Stimulated activated CD8-positive, alpha-beta memory T cell treated with anti-CD3 and anti-CD28 coated beads, Interleukin-15, amount 100 ng/mL, for 4 hours (primary cell): ENCODE measurements at places on chromosomes 13 and 19.

DNA sequence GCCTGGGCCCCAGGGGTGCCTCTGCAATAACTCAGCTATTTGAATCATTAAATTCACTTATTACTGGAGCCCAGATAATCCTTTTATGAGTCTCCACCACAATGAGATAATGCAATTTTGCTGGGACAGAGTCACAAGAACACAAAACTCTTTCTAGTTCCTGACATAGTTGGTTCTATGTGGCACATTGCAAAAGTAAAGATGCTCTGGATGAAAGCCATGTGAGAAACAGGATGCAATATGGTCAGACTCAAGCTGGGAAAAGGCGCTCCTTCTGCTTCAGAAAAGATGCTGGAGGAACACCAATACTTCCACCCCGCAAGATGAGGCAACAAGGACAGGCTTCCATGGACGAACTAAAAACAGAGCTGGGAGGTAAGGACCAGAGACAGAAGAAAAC, 5.7 kb downstream of the ANKRD27 start:
- DNase-seq, result no peak

DNA sequence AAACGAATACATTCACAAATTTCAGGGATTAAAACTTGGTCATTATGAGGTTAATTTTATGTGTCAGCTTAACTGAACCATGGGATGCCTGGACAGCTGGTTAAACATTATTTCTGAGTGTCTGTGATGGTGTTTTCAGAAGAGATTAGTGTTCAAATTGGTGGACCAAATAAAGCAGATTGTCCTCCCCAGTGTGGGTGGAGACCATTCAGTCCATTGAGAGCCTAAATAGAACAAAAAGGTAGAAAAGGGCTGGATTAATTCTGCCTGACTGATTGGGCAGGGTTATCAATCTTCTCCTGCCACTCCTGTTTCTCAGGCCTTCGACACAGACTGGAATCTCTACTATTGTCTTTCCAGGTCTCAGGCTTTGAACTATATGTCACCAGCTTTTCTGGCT, 203.8 kb upstream of the SLITRK6 start:
- DNase-seq, result no peak

DNA sequence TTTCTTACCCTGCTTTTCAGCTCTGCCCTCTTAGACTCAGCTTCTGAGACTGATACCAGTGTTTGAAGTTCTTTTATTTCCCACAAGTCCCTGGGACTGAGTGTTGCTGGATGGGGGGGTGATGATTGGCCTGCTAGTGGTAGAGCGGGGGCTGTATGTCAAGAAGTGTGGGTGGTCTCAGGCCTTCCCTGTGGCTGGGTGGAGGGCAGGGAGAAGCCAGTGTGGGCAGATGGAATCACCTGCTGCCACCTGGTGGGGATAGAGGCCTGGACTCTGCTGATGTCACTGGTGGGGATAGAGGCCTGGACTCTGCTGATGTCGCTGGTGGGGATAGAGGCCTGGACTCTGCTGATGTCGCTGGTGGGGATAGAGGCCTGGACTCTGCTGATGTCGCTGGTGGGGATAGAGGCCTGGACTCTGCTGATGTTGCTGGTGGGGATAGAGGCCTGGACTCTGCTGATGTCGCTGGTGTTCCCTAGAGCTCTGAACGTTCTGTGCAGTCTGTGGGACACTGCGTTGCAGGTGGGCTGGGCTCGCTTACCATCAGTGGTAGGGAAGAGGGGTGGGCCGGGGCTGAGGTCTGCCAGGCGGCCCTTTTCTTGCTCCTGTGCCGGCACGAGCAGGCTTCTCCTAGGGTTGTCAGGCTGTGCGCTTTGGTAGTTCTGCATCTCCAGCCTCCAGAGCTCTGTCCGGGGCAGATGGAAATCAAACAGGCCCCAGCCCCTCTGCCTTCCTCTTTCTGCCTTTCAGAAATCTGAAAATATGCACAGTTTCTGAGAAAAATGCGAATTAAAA, 101.3 kb downstream of the ARHGEF7 start:
- no peak for DNase-seq

- no peak for DNase-seq
These were observed 246.6 kb upstream of the IRS2 start for GRCh38 chr13:110032969-110033368.

DNA sequence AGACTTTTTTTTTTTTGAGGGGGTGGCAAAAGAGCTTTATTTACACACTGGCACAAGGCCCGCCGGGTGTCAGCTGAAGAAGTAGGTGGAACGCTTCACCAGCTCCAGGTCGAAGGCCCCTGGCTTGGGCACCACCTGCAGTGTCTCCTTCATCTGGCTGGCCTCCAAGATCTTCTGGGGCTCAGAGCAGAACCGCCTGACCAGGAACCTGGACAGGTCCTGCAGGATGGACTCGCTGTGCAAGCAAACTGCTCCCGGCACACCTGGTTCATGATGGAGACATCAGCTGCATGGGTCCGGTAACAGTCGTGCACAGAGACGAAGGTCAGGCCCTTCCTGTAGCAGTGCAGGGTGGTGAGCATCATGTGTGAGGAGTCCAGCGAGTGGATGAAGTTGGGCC, 4.4 kb upstream of the CYP4F2 start:
- DNase-seq, result no peak

- DNase-seq, result no peak
These were observed 27.1 kb upstream of the CCNA1 start for GRCh38 chr13:36405151-36405550.

GRCh38 chr13:40146611-40147117, 491.2 kb downstream of the COG6 start:
- no peak for DNase-seq

DNA sequence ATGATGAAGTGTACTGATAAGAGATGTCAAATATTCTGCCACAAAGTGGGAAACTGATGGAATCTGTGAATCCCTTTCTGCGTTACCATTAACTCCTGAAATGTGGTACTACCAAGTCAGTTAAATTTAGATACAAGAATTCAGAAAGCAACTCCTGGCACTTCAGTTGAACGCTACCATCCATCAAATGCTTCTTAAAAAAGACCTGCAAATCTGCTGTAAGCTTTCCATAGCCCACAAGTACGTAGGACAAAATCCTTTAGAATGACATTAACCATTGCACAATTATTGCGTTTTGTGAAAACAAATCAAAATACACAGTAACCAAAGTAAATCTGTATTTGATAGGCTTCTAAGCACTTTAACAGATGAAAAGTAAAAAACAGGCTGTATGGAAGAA, 5.4 kb downstream of the SMAD9 start:
- DNase-seq, result no peak

DNA sequence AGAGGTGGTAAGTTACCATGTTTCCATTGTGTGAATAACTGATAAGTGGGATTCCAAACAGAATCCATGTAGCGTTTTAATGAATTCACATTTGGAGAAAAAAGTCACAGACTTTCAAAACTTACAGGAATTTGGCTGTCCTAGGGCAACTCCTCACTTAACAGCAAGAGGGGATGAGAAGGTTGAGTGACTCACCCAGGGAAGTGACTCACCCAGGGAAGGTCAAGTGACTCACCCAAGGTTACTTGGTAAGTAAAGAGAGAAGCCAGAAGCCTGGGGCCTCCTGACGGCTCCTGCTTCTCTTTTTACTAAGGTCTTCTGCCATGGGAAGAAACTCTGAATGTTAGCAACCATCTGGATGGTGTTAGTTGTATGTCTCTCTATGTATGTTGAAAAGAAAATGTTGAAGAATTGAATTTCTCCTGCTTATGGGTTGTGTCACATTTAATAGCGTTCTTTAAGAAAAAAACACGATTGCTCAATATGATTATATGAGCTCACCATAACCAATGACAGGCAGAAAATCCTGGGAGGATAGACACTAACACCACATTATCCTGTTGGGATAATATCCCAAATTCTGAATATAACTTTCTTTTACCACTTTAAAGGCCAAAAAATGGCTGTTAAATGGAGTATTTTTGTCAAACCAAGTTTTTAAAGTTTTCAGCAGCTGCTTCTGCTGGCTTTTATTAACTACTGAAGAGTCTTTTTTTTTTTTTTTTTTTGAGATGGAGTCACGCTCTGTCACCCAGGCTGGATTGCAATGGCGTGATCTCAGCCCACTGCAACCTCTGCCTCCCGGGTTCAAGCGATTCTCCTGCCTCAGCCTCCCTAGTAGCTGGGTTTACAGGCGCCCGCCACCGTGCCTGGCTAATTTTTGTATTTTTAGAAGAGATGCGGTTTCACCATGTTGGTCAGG, 195.6 kb downstream of the GGACT start:
- peak; percentile 31 for DNase-seq

DNA sequence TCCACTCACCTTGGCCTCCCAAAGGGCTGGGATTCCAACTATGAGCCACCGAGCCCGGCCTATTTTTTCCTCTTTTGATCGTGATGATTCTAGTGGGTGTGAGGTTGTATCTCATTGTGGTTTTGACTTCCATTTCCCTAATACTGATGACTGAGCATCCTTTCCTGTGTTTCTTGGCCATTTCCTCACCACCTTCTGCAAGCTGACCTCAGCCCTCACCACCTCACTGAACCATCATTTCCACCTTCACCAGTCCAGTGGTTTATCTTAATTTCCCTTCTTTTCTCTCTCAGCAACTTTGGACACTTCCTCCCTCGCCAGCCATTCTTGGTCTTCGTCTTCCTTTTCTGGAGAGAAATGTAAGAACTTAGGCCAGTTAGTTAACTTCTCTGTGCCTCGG, 13.0 kb upstream of the BICRA start:
- no peak for DNase-seq

DNA sequence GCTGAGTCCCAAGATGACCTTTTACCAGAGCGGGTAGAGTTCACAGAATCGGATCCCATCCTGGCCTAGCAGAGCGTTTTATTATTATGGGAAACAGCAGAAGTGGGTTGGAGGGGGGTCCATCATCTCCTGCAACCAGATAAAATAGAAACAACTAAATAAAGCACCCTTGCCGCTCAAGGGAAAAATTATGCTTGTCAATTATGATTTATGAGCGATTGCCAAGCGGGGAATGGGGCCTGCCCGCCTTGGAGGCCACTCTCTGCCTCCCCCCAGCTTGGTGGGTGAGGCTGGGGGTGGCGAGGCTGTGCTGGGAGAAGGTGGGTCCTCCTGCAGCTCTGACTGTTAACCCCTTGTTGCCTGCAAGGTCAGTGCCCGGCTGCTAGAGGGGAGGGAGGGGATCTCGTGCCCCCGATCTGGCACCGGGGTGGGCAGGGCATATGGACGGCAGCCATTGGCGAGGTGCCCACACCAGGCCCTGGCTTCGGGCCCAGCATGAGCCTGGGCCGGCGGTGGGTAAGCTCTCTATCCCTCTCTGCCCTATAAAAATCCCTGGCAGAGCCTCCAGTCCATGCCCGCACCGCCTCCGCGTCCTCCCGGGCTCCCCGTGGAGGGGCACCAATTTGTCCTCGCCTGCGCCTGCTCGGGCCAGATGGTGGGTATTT, 129.1 kb downstream of the URI1 start:
- no peak for DNase-seq
